ENCODE measurements at places on chromosomes 11 and 22. TPM values are rescaled to one million over a fixed set of nuclear protein-coding genes. Genes with fewer than 3 reads are reported as not detected.

- peak; percentile 1 for ATAC-seq
Measured at GRCh38 chr22:19998232-19998951, 18.2 kb downstream of the ARVCF start.

DNA sequence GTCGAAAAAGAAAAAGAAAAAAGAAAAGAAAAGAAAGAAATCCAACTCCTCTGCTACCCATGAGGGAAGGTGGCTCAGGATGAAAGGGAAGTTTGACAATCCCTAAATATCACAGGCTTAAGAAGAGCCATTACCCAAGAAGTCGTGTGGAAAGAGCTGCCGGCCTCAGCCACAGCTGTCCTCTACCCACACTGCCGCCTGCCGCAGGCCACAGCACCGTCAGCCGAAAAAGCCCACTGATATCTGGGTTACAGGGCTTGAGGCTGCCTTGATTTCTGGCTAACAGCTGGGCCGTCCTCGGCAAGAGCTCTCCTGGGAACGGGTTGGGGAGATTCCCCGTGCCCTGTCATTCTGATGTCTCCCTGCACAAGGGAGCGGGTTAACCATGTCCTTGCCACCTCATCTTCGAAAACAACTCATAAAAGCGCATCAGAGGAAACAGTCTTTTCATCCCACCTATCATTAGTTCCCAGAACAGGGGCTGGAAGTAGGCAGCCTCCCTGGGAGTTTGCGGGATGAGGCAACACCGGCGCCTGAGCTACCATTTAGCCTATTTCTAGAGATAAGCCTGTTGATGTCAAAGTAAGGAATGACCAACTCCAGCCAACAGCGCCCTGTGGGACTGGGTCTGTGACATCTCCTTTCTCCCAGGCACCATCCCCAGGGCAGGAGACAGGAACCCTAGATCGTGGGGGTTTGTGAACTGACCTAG, 21.8 kb upstream of the SNX32 start:
- ATAC-seq = no peak

DNA sequence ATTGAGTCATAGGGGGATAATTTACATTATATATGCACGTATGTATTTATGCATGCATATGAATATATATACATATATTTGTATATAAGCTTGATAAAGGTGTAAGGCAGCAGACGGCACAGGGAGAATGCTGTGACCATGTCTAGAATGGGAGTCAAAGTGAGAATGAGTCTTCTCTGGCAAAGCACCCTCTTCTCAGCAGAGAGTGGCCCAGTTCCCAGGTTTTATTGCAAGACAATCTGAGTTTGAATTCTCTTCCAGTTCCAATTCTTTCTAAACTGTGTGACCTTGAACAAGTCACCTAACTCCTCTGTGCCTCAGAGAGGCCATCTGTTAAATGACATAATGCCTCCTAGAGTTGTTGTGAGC, 13.8 kb downstream of the EHF start:
- ATAC-seq = peak; percentile 49

DNA sequence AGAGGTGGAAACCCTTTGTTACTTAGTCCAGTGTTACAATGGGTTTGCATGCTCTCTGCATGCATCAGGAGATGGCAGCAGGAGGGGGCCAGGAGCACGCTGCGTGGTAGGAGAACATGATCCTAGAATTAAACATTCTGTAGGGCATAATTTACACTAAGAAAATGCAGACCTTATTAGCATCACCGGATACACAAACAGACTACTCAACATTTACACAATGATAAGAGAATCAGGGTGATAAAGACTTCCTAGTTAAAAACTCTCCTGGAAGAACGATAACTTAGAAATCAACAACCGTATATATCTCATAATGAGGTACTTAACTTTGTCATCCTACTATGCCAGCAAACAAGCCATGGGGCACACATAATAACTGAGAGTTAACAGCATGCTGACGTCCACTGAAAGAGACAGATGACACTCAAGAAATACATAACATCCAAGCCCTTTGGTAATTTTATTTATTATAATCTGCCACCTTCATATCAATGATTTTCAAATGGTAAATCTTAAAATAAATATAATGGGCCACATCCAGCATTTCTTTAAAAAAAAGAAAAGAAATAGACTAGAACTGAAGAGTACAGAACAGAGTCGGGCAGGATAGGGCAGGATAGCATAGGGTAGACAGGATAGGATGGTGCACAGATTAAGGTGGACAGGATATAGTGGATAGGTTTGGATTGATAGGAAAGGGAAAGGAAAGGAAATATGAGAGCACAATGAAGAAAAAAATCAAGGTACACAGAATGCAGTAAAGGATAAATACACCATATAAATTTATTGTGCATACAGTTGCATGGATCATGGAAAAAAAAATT, 27.5 kb downstream of the CADM1 start:
- no peak for ATAC-seq

Gene MUC6
- total RNA-seq = 0.82 TPM

- no peak for ATAC-seq
Measured at GRCh38 chr11:95229199-95229992, 1.6 kb downstream of the SESN3 start.

GRCh38 chr22:37472418-37473006, 13.7 kb downstream of the MFNG start:
- peak; percentile 34 for ATAC-seq

GRCh38 chr11:106974831-106975230, 43.4 kb downstream of the GUCY1A2 start:
- no peak for ATAC-seq

- ATAC-seq = no peak
Measured at GRCh38 chr11:27122001-27122400, 81.4 kb downstream of the BBOX1 start.

GRCh38 chr11:88807349-88807748, 258.4 kb downstream of the GRM5 start:
- no peak for ATAC-seq

GRCh38 chr11:3955299-3955665, 99.8 kb downstream of the STIM1 start:
- no peak for ATAC-seq

DNA sequence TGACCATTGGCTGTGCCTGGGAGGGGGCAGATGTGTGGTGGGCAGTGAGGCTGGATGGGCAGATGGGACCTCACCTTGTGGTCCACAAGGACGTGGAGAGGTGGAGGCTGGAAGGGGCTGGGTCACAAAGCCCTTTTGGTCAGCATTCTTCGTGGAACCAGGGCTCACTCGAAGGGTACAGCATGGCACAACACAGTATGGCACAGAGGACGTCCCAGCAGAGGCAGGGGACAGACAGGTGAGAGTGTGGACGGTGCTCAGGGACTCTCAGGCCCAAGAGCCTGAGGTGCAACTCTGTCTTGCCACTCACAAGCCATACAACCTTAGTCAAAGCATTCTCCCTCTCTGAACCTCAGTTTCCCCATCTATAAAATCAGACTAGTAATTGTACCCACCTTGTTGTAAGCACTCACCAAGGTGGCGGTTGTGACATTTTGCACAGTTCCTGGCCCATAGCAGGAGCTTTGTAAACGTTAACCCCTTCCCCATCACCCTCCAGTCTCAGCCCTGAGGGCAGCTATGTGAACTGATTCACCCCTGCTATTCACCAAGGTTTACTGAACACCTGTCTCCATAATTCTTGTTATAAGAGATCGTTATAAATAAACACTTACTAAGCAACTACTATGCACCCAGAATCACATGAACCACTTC, 11.6 kb upstream of the TSKU start:
- ATAC-seq = no peak

Gene DEUP1
- total RNA-seq = not detected

DNA sequence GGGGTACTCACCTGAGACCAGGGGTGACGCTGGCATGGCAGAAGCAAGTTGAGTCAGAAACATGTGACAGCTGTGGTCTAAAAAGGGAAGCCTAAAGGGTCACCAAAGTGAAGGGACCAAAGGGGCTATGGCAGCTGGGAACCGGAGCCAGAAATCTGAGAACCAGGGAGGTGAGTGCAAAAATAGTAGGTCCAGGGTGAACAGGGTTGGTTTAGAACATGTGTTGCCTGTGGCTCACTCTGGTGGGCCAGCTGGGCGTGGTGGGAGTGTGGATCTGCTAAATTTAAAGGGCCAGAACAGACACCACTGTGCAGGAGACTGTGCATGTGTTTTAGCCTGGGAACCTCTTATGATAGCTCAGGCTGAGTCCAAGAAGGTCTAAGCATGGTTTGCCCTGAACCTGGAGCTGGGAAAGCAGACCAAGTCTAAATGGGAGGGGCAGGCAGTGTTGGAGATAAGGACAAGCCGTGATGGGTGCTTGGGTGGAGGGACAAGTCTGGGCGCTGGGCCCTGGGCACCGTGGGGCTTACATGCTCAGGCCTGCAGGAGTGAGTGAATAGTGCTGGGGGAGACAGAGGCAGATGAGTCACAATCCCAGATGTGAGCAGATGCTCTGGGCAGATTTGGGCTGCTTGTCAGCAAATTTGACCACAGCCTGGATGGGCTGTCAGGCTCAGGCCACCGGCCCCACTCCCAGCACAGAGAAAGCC, 41.4 kb upstream of the ZBED5 start:
- ATAC-seq = no peak

GRCh38 chr22:35560366-35560765, 19.7 kb downstream of the RASD2 start:
- ATAC-seq = no peak

Gene USP2
- 1.7 TPM for total RNA-seq

Gene SLC22A8
- total RNA-seq = 0.15 TPM

Gene C11orf97
- total RNA-seq = not detected

Gene BCO2
- total RNA-seq = 29.1 TPM

- ATAC-seq = no peak
Measured at GRCh38 chr11:105109855-105110687, 29.5 kb downstream of the CARD18 start.

DNA sequence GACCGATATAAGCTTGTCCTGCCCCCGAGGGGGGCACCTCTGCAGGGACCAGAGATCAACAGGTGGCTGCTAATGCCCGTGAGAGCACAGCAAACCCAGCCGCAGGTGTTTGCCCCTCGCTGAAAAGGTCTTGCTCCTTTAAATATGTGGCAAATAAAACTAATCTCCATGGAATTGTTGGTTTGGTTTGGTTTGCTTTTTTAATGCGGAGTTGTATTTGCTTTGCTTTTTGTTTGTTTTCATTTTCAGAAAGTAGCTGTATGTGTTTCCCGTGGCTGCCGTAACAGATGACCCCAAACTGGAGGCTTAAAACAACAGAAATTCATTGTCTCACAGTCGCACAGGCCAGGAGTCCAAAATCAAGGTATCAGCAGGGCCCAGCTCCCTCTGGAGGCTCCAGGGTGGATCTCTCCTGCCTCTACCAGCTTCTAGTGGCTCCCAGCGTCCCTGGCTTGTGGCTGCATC, 93.0 kb downstream of the CELSR1 start:
- no peak for ATAC-seq

GRCh38 chr11:20336056-20336455, 27.5 kb upstream of the HTATIP2 start:
- no peak for ATAC-seq

GRCh38 chr11:58574881-58575280, 775 bp downstream of the LPXN start:
- ATAC-seq = no peak

DNA sequence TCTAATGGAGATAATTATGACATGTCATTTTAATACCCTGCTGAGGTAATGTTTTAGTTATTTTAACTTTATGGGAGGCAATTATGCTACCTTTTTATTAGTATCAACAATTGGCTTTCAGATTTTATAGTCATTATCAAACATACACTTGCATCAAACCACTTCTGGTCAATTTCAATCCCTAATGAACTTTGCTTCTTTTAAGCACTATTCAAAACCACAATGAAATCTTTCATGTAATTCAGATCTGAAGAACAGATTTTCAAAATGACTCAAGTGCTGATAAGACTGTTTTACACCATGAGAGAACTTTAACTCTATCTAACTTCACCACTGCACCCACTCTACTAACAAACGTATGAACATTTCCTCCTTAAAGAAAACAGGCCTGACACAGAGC, 25.9 kb upstream of the CCDC34 start:
- ATAC-seq = no peak

GRCh38 chr11:94593030-94593429, 25.9 kb downstream of the PIWIL4 start:
- ATAC-seq = no peak

Gene BTBD18
- total RNA-seq = 6.1 TPM

DNA sequence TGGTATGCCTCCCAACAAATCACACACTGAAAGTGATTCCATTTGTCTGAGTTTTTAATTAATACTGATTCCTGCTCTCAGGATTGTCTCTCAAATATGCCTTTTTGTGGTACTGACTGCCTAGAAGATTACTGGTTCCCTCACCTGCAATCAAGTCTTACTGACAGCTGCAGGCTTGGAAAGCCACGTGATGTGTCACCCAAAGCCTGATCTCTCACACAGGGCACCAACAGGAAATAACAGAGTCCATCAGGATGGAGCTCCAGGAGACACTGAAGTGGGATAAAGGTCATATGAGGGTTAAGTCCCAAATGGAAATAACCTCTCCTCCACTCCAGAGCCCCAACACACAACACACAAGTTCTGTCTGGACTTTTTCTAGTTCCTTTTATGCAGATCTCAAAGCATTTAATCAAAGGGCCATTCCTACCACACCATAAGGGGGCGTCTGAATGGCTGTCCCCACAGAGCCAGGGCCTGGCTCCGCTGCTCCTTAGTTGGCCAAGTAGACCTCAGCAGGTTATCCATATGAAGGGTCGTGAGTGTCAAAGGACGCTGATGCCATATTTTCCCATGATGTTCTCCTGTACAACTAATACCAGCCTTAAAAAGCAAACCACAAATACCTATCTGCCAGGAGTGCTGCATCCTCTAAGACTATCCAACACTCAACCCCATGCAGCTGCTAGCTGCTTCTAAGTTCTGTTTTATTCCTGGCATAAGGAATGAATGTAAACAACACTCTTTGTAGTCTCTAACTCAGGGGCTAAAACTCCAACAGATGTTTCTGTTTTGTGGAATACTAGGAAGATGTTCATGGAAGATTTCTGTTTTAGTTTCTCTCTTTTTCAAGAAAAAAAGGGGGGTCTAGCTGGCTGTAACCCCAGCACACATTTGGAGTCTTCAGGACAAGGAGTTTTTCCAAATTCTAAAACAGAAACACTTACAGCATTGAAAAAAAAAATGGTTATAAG, 13.0 kb downstream of the SCUBE2 start:
- ATAC-seq = no peak

Gene RBM7
- 37.4 TPM for total RNA-seq

Gene BDNF
- total RNA-seq = 2.4 TPM

- ATAC-seq = no peak
Measured at GRCh38 chr11:9574622-9575259, 1.3 kb downstream of the WEE1 start.

DNA sequence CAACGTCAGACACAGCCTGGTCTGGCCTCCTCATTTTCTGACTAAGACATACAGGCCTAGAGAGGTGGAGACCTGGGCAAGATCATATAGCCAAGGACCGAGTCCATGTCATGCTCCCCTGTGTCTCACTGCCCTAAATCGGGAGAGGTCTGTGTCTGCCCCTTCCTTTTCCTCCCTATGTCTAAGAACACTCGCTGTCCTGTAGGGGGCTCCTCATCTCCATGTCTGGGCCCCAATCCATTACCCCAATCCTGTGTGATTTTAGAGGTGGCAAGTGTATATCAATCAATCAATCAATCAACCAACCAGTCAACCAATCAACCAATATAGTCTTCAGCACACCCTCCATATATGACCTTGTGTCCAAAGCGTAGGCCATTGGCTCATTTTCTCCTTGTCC, 125.7 kb downstream of the KIRREL3 start:
- no peak for ATAC-seq

Gene FZD4
- 8.8 TPM for total RNA-seq

Measured in motor neuron (in vitro differentiated cells).